ENCODE measurements at places on chromosomes 13 and 19.

DNA sequence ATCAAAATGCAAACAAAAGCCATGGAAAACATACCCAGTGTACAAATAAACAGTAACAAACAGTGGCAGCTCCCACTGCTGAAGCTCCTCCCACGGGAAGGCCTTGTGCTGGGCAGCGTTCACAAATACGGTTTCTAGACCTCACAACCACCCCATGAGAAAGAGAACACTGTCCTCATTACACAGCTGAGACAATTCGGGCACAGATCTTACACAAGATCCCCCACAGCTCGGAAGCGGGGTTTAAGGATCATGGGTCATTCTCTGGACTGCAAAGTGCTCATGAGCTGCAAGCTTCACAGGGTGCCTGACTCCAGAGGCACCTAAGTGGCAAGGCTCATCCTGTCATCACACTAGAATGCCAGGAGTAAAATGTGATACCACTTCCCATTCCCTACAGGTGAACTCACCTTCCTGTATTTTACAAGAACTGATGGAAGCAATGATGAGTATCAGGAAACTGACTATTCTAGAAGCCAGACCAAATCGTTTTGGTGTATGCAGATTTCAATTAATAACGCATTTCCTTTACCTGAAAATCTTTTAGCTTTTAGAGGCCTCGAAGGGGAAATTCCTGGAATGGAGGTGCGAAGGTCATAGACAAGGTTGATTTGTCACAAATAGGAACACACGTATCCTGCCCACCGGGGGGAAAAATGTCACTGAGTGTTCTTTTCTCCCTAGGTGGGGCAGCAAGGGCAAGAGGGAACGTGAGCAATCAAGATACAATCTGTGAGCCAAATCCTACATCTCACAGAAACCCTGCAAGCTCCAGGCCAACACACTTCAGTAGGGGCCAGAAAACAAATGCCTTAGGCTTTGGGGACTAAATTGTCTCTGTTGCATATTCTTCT lies 41.2 kb downstream of the STK24 start:
- no peak for DNase-seq

- no peak for DNase-seq
Observed at GRCh38 chr19:40561947-40562346, 14.7 kb upstream of the SHKBP1 start.

GRCh38 chr19:56347163-56347778 lies 32.6 kb upstream of the ZSCAN5A start:
- no peak for DNase-seq

- DNase-seq, result no peak
Observed at GRCh38 chr19:814152-815078, 7.3 kb downstream of the PLPPR3 start.

GRCh38 chr13:97855570-97856303 lies 97.7 kb upstream of the IPO5 start:
- peak; percentile 80 for DNase-seq

DNA sequence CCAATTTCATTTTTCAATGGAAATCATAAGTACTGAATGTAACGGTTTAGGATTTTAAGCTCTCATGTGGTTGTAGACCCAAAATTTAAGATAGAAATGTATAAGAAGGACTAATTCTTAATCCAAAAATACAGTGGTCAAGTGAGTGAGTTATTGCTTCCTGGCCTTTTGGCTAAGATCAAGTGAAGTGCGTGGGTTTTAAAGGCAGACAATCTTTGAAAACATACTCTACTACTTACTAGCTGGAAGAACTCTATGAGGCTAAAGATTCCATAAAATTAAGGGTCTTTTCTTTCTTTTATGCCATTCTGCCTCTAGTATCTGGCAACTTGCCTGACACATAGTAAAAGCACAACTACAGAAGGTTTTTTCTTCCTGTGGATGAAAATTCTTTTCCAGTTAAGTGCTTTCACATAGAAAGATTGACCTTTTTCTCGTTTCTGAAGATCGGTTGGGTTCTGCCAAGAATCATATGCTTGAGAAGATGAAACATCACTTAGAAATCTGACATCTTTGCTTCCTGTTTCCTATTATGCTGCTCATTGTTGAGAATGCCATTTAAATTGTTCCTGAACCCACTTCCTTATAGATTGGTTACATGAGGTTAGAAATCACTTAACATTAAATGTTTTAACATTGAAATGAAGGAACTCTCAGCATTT lies 26.4 kb upstream of the SCEL start:
- no peak for DNase-seq

- DNase-seq, result peak; percentile 69
Observed at GRCh38 chr19:15210323-15210781, 9.6 kb upstream of the NOTCH3 start.

- DNase-seq, result no peak
Observed at GRCh38 chr19:18972851-18973250, 31.8 kb upstream of the HOMER3 start.

- DNase-seq, result no peak
Observed at GRCh38 chr19:47749326-47749725, 4.0 kb downstream of the NOP53 start.

- DNase-seq, result no peak
Observed at GRCh38 chr19:6970443-6970842, 50.8 kb downstream of the MBD3L2B start.

GRCh38 chr13:99280166-99280565 lies 22.0 kb upstream of the GPR18 start:
- DNase-seq, result no peak

DNA sequence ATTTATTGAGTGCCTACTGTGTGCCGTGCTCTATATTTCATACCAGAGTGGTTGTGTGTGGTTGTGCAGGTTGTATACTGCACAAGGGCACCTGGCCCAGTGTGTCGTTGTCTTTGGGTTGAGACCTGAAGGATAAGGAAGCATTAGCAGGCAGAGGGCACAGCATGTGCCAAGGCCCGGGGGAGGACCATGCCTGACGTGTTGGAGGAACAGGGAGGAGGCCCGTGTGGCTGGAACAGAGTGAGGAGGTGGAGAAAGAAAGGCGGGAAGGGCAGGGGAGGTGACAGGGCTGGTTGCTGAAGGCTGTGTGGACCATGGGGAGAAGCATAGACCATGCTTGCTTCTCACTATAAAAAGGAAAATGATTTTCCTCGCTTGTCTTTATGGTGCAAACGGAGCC lies 26.8 kb downstream of the CELF5 start:
- no peak for DNase-seq

GRCh38 chr13:95485045-95485517 lies 67.4 kb upstream of the CLDN10 start:
- DNase-seq, result no peak

- DNase-seq, result no peak
Observed at GRCh38 chr19:30163663-30164062, 208.5 kb upstream of the ZNF536 start.

DNA sequence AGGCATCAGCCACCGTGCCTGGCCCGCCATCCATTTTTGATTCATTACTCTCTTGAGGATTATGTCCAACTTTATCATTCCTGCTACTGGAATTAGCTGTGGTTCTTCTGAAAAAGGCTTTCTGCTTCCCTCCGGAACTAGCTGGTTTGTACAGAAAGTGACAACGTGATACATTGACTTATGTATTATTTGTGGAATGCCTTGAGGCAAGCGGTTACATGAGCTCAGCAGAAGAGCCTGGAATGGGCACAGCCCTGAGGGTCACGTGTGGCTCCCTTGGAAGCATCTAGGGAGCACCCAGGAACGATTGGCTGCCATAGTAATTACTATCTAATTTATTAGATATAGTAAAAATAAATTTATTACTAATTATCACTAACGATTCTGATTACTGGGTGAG lies 14.4 kb upstream of the RETN start:
- no peak for DNase-seq

DNA sequence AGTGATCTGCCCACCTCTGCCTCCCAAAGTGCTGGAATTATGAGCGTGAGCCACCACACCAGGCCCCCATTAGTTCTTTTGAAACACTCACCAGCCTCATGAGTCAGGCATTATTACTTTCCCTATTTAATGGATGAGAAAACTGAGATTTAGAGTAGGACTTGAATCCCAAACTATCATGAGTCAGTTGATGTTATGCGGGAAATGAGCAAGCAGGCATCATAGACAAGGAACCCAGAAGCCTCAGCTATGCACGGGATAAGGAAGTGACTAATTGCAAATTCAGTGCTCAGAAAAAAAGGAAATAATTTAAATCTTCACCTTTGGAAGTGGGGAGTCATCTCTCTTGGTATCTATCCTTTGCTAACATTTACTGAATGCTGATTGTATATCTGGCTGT lies 217.5 kb downstream of the ABCC4 start:
- no peak for DNase-seq

GRCh38 chr19:24073807-24074206 lies 13.2 kb upstream of the ZNF254 start:
- no peak for DNase-seq

GRCh38 chr13:107824635-107825034 lies 390.7 kb downstream of the LIG4 start:
- DNase-seq, result no peak

- DNase-seq, result no peak
Observed at GRCh38 chr19:38713865-38714264, 30.4 kb downstream of the CAPN12 start.

DNA sequence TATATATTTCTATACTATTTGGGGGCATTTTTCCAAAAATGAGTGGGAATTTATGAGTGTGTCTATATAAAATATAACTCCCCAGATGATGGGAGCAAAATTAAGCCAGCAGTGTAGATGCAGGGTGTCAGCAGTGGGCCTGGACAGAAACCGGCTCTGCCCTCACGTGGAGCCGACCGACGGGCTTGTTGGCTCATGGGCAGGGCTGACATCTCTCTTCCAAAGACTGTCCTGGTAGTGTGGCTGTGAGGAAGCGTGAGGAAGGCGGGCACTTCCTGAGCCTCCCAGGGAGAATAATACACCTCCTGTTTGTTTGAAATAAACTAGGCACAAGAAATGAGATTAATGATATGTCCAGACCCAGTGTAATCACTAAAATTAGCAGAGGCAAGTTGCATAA lies 206.5 kb downstream of the TEX29 start:
- DNase-seq, result no peak

GRCh38 chr13:60571571-60571970 lies 174.6 kb downstream of the TDRD3 start:
- DNase-seq, result no peak

- DNase-seq, result no peak
Observed at GRCh38 chr13:112248406-112248760, 127.8 kb upstream of the SPACA7 start.

GRCh38 chr13:38990693-38991092 lies at the start of gene STOML3:
STOML3 (minus strand) TSS chr13:38990831; CDS start chr13:38990721, 110 bp downstream.
- no peak for DNase-seq

- DNase-seq, result no peak
Observed at GRCh38 chr19:39558624-39559117, 18.7 kb upstream of the EID2 start.

- no peak for DNase-seq
Observed at GRCh38 chr13:113491982-113492381, 1.5 kb upstream of the DCUN1D2 start.

DNA sequence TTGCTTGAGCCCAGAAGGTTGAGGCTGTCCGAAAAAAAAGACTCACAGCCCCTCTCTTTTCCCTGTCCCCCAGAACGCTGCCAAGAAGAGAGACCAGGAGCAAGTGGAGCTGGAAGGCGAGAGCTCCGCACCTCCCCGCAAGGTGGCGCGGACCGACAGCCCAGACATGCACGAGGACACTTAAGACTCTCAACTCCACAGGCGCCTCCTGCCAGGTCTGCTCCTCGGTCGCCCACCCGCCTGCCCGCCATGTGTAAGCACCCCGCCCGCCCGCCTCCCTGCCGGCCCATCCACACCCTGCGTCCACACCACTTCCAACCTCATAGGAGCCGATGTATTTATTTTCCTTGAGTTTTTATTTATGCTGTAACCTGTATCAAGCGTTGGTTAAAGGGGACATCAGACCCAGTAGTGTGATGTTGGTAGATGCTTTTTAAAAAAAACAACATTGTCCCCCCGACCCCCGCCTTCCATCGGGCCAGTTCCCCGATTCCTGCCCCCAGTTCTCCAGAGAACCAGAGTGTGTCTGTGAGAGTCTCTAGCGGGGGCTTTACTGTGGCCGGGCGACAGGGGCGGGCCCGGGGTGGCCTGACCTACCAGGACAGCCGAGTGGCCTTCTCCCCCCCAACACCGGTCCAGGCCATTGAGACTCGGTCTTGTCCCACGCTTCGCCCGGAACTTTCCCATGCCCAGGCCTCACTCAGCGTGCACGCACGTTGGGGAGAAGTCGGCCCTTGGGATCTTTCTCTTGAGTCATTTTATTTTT lies 10.3 kb downstream of the DDA1 start:
- DNase-seq, result no peak

- DNase-seq, result no peak
Observed at GRCh38 chr13:32984857-32985626, 31.2 kb upstream of the KL start.

- DNase-seq, result no peak
Observed at GRCh38 chr19:5214902-5215301, 125.7 kb downstream of the PTPRS start.

DNA sequence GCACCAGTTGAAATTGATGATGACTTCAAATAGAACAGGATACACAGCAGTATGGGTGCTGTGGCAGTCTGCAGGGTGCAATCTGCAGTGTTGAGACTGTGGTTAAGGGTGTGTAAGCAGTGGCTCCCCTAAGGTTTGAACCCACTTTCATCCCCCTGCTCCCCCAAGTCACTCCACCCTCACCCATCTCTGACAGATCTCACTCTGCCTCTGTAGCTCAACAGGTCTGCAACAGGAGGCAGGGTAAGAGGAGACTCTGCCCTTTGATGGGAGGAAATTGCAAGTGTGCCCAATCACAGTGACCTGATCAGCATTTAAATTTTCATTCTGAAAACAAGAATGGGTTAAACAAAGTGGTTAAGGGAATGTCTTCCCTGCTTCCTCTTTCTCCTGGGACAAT lies 92.4 kb downstream of the DCT start:
- DNase-seq, result no peak

Data from psoas muscle (tissue), 8 donors.